ENCODE measurements at places on chromosomes 5 and 9.

- DNase-seq: no peak
Observed at GRCh38 chr9:71479621-71480020, 288.7 kb downstream of the CEMIP2 start.

GRCh38 chr5:123907349-123907748 is 395.4 kb downstream of the CSNK1G3 start:
- DNase-seq: no peak

DNA sequence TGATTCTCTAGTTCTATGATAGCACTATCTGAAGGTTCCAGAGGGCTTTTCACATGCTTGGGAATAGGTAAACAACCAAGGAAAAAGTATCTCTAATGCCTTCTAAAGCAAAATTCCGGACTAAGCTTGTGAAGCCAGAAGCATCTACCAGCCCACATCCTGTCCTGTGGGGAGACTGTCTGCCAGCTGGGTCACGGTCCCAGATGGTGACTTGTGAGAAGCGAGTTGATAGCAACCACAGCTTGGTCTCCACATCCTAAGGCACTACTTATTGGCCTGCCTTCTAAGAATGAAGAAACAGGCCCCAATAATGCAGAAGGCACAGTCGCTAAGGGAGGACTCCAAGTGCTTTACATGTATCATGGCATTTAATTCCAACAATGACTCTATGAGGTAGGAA is 184.1 kb upstream of the ADRA1B start:
- no peak for DNase-seq

- DNase-seq: no peak
Observed at GRCh38 chr9:2120926-2121689, 106.0 kb downstream of the SMARCA2 start.

DNA sequence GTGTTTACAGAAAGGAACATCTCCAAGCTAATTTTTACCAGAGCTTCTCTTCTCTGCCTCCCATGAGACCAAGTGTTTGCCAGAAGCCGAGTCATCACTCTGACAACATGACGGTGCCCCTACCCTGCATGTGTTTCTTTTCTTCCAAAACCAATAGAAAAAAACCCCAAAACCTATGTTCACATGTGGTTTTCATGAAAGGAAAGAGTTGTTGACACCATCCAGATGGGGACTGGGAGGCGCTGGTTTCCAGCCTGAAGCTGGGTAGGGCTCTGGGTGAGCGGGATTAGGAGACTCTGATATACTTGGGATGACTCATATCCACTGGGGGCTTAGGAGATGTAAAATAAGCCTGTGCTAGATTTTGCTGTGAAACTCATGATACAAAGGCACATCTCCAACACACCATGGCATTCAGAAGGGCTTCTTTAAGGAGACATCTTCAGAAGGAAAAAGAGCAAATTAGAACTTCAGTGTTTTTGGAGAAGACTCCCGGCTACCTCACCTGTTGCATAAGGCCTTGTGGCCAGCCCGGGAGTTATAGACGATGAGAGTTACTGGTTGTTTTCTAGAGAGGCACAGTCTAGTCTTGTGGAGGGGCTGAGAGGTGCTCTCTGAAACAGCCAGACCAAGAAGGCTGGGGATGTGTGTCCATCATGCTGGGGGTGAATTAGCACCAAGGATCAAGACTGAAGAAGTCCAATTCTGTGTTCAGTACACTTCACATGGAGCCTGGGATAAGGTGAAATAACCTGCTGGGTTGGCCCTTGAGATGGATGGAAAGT is 108.9 kb upstream of the LHFPL2 start:
- no peak for DNase-seq

Data from GM10248 (cell line).